Stromal cell of bone marrow (primary cell): ENCODE measurements at places on chromosomes 5 and 9.

DNA sequence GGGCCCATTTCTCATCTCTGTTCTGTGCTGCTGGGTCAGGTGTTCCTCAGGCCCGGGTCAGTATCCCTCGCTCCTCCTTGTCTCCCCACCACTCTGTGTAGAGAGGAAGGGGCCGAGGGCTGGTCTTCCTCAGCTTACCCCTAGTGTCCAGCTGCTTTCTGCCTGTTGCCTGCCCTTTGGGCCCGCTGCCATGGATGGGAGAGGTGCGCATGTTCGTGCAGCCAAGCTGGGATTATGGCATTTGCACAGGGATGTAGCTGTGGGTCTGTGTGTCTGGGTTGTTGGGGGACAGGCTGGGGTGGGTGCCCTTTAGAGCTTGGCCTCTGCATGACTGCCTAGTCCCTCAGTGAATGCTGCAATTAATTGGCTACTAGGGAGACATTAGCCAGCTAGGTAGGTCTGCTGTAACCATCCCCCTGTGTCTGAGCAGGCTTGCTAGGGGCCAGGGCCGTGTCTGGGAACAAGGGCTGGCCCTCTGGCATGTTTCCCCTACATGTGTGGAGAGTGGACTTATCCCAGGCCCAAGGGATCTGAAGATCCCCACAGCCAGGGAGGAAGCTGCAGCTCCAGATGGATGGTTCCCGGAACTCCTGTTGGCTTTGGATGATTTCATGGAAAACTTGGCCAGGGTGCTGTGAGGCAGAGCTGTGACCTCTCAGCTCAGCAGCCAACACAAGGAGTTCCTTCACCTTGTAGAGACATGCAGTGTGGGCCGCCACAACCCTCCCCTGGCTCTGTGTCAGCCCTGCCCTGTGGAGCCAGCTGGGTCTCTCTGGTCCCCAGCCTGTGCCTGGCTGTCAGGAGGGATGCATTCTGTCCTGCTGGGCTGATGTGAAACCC, 161.9 kb downstream of the MACROH2A1 start:
- no peak for DNase-seq

GRCh38 chr5:158456756-158457155, 597.8 kb upstream of the CLINT1 start:
- peak; percentile 91 for DNase-seq

DNA sequence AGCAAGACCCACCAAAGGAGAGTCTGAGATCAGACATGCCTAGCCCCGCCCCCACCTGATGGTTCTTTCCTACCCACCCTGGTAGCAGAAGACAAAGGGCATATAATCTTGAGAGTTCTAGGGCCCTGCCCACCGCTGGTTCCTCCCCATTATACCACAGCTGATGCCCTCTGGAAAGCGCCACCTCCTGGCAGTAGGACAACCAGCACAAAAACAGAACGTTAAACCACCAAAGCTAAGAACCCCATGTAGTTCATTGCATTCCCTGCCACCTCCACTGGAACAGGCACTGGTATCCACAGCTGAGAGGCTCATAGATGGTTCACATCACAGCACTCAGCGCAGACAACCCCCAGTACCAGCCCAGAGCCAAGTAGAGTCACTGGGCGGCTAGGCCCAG, 81.2 kb upstream of the TRPC7 start:
- no peak for DNase-seq

- DNase-seq, result no peak
These were observed 32.7 kb upstream of the ABCA1 start for GRCh38 chr9:104960662-104961061.

GRCh38 chr9:5441043-5441442, 3.3 kb upstream of the PLGRKT start:
- DNase-seq, result no peak

GRCh38 chr5:172078726-172079345, 72.4 kb upstream of the FBXW11 start:
- no peak for DNase-seq

- no peak for DNase-seq
These were observed 13.3 kb downstream of the BTNL3 start for GRCh38 chr5:181001947-181002346.

DNA sequence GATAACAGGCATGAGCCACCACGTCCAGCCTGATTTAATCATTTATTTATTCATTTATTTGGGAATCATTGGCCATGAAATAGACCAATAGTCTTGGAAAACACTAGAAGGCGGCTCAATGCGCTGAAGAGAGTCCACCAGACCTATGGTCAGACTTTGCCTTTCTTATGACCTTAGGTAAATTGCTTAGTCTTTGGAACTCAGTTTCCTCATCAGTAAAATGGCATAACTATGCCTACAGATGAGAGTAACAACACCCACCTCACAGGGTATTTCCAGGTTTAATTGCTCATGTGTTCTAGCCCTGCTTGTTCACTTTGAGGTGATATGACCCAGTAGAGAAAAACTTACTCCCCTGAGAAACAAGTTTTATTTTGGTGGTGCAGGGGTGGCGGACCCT, 38.2 kb upstream of the CPEB4 start:
- DNase-seq, result no peak

DNA sequence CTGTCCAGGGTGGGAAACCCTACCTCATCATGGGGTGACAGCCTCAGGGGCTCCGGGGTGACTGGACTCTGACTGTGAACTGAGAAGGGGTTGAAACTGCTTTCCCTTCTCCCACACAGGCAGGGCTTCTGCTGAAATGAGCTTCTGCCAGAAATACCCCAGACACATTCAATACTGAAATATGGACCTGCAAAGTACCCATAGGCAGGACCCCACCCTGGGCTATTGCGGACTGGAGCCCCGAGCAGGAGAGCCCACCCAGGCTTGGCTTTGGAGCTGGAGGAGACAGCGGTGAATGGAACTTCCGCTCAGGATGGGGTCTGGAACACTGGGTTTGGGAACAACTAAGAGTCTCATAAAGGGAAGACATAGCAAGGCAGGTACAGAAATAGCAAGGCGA, 37.5 kb downstream of the IRX2 start:
- no peak for DNase-seq

- peak; percentile 59 for DNase-seq
These were observed 19.2 kb upstream of the TOR1B start for GRCh38 chr9:129783516-129784361.

GRCh38 chr5:109312695-109313094, 97.1 kb downstream of the PJA2 start:
- DNase-seq, result no peak

DNA sequence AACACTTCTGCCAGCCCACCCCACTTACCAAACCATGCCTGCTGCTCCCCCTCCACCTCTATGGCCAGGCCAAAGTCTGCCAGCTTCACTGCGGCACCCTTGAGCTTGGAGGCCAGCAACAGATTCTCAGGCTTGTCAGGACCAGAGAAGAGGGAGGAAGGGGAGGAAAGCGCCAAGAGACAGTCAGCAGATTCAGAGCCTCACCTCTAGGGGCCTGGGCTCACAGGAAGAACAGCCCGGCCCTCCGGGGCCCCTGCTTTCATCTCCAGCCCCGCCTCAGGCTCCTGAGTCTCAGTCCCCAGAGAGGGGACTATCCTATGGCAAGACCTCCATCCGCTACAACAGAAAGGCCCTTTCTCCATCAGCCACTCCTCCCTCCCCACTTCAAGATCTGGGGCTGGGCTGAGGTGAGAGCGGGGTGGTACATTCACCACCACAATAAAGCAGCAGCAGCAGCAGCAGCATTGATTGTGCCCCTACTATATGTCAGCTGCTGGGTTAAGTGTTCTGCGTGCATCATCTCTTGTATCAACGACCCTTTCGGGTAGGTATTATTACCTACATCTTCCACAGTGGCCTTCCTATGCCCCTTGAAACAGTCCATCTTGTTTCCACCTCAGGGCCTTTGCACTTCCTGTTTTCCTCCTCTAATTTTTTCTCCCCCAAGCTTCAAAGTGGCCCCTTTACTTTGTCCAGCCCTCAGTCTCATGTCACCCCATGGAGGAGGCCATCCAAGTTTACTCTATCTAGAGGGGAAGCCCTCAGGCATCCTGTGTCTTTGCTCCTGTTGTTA, 36.0 kb downstream of the CAMK2A start:
- DNase-seq, result no peak

DNA sequence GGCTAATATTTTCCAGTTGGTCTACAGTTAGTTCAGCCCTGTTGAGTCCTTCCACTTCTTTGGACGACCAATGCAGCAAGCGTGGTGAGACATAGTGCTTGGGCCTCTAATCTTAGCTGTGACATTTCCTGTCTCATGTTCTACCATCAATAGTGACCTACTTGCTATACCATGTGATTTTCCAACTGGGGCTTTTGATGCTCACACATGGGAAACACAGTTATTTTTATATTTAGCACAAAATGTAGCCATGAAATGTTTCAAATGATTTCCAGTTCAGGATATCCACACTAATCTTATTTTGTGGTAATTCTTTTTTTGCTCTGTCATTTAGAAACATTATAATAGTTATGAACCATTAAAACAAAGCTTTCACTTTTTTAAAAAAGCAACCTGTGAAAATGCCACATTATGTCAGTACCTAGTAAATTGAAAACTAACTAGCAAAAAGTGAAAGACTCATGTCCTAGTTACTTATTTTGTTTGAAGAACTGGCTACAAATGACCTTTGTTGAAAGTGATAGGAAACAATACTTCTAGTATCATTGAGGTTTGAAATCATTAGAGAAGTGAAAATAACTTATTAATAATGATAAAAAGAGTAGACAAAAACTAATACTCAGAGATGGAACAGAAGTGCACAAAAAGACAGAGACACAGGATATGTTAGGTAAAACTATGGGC, 18.3 kb downstream of the MARCHF3 start:
- DNase-seq, result no peak

- DNase-seq, result no peak
These were observed 50.4 kb upstream of the MTAP start for GRCh38 chr9:21751998-21752397.

DNA sequence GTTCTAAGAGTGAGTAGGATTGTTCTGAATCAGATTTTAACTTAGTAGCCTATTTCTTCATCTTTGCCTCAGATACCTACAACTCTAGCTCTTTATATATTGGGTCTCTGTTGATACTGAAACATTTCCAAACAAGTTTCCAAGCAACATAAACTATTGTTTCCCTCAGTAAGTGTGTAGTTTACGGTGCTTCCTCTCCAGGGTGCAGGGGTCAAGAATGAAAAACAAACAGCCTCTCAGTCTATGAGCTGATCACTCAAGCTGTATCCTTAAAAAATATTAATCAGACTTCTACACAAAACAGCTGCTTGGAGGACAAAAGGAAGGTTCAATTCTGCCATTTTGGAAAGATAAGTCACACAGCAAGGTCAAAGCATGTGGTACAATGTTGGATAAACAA, 75.0 kb downstream of the ADAMTS12 start:
- peak; percentile 63 for DNase-seq

GRCh38 chr5:9176641-9177040, 369.2 kb downstream of the SEMA5A start:
- no peak for DNase-seq

GRCh38 chr9:38432922-38433510, 8.8 kb upstream of the IGFBPL1 start:
- DNase-seq, result peak; percentile 16

- DNase-seq, result peak; percentile 59
These were observed 39.3 kb downstream of the NR2F1 start for GRCh38 chr5:93622240-93622885.
